ENCODE measurements at places on chromosomes 6 and 20. TPM values are rescaled to one million over a fixed set of nuclear protein-coding genes. Genes with fewer than 3 reads are reported as not detected.

Gene TSPO2
- total RNA-seq, result not detected

Gene RAET1L
- total RNA-seq, result 0.58 TPM

Gene GGT7
- 8.1 TPM for total RNA-seq

Gene MOG
- not detected for total RNA-seq

Gene BTN1A1
- total RNA-seq, result not detected

Gene ACSS2
- 9.9 TPM for total RNA-seq

Gene COL12A1
- 5.0 TPM for total RNA-seq

Gene CGA
- not detected for total RNA-seq

Gene ARMH2
- not detected for total RNA-seq

Gene TINAG
- not detected for total RNA-seq

Gene HSPA1L
- total RNA-seq, result 1.00 TPM

Gene MOXD1
- 1.8 TPM for total RNA-seq

Gene ZNF391
- total RNA-seq, result 0.20 TPM

Gene JARID2
- 10.2 TPM for total RNA-seq

Gene BMP6
- total RNA-seq, result 18.5 TPM

Gene MTG2
- total RNA-seq, result 37.7 TPM

Gene BPIFB2
- not detected for total RNA-seq

Gene ID1
- 235 TPM for total RNA-seq

Gene KCNK16
- total RNA-seq, result not detected

Gene LCA5
- total RNA-seq, result 1.0 TPM

Gene OSBPL2
- 18.6 TPM for total RNA-seq

Gene GGTLC1
- total RNA-seq, result not detected

Gene AIF1
- total RNA-seq, result not detected

Gene ZFAND3
- total RNA-seq, result 58.7 TPM

Gene PDYN
- total RNA-seq, result not detected

Gene SCRT2
- total RNA-seq, result not detected

Gene IL22RA2
- total RNA-seq, result not detected

Gene FYN
- total RNA-seq, result 4.7 TPM

Gene DEFB121
- not detected for total RNA-seq

Gene SMOC2
- total RNA-seq, result not detected
